ENCODE measurements at places on chromosomes 3 and 15.

DNA sequence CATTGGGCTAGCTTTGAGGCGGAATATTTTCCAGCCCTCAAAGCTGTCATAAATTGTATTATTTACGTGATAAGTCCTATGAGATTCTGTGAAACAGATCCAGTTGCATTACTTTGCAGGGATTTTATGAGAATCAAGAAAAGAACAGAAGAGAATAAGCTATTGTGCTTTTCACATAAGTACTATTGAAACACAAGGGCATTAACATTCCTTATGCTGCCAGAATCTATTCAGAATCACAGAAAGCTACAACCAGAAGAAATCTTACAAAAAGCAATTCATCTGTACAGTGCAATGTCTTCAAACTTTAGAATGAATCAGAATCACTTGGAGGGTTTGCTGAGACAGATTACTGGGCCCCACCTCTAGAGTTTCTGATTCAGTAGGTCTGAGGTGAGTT is 10.6 kb upstream of the CACNA1D start:
- no peak for DNase-seq

GRCh38 chr3:107208100-107208499 is 169.1 kb upstream of the CCDC54 start:
- peak; percentile 52 for DNase-seq

- DNase-seq: no peak
These were observed 75.4 kb downstream of the REC114 start for GRCh38 chr15:73518180-73518862.

DNA sequence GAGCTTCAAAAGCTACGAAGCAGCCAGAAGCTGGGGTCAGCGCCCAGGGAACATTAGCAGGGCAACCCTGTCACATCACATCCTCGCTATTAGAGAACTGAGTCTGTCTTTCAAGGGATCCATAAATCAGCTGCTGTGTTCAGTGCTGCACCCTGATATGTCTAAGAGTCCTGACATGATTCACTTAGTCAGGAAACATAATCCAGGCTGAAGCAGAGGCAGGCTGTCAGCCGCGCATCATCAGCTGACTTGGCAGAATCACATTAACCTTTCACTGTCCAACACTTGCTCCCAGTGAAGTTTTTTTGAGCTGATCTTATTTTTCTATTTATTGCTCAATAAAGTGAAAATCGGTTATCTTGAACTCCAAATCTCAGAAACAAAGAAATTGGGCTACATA is 23.5 kb downstream of the MYH15 start:
- DNase-seq: peak; percentile 22

- no peak for DNase-seq
These were observed 82.6 kb downstream of the LRRK1 start for GRCh38 chr15:101001796-101002195.

DNA sequence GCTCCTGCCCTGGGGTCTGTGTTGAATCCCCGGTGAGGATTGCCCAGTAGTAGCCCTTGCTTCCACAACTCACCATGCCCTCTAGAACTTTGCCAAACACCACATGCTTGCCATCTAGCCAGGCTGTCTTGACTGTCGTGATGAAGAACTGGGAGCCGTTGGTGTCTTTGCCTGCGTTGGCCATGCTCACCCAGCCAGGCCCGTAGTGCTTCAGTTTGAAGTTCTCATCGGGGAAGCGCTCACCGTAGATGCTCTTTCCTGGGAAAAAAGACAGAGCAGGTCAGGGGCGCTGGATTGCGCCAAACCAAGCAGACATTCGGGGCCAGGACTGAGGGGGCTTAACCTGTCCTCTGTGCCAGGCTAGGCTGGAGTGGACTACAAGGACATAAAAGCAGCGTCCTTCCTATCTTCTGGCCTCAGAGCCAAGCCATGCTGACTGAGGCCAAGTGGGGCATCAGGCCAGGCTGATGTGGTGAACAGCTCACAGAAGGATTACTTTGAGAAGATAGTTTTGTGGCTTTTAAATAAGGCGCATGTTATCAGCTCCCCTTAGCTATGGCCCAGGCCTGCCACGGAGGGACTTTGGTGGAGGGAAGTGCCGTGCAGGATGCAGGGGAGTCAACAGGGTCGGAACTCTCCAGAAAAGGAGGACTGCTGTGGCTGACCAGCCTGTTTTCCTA is 5.3 kb downstream of the SNX22 start:
- DNase-seq: no peak

DNA sequence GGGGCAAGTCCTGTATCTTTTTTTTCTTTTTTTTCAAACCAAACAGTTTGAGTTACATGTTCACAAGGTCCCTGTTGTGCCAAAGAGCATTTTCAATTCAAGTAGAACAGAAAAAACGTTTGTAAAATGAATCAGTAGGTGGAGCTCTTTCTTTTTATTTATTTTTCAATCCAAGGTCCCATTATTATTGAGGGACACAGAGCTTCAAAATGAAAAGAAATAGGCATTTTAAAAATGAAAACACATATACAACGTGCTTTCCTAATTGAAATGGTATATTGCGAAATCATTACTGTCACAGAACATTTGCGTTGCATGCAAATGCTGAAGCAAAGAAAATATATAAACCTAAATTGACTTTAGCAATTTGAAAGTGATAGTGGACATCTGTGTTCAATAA is 711.0 kb downstream of the MECOM start:
- DNase-seq: no peak

GRCh38 chr3:124453189-124453588 is 277.1 kb upstream of the UMPS start:
- no peak for DNase-seq

- no peak for DNase-seq
These were observed 54.0 kb downstream of the PLOD2 start for GRCh38 chr3:146106986-146107385.

GRCh38 chr15:85563328-85563727 is 182.9 kb downstream of the AKAP13 start:
- DNase-seq: no peak

DNA sequence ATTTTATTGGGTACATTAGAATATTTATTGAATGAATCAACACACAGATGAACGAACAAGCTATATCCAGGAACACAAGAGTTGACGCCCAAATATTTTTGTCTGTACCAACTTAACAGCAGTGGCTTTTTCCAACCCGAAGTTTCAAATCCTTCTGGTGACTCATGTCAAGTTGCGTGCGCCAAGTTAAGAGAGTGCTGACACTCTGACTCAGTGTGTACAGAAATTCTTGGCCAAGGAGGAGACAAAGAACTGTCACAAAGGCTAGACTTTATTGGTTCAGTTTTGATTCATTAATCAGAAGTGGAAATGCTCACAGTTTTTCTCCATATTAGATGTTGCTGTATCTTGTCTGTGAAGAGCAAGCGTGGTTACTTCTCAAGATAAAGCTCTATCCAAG is 59.6 kb upstream of the TSC22D2 start:
- no peak for DNase-seq

- no peak for DNase-seq
These were observed 25.5 kb upstream of the PDHB start for GRCh38 chr3:58459160-58459559.

- peak; percentile 82 for DNase-seq
These were observed 546 bp downstream of the EIF4A2 start for GRCh38 chr3:186783731-186784515.

Data from gastrocnemius medialis (tissue), 4 donors.